ENCODE measurements at places on chromosomes 4 and X. TPM values are rescaled to one million over a fixed set of nuclear protein-coding genes. Genes with fewer than 3 reads are reported as not detected.

DNA sequence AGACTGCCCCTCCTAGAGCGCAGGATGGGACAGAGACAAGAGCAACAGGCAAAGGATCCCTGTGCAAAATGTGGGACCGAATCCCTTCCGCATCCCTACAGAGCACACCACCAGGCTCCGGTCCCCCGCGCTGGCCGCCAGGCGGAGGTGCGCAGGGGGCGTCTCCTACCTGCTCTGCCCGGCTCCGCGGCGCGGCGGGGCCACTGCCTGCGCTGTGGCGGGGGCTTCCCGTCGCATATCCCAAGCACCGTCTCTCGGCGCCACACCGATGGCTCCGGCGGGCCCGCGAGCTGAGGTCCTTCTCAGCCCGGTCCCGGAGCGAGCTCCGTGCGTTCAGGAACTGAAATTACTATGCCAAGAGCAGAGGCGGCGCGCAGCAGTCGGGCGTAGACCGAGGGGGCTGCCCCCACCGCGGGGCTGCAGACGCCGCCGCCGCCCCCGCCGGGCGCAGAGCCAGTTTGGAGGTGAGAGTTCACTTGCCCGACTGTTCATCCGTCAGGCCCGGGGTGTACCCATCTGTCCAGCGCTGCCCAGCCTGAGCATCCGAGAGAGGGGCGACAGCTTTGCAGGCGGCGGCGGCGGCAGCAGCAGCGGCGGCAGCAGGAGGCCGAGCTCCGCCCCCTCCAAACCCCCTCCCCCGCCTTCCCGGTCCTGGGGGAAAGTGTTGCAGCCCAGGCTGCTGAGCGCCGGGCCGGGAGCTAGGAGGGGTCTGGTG, at the start of gene GPRIN3:
TSS of gene GPRIN3 (minus strand) at position 355 of the 715 bp plus-strand sequence. CDS start 57,690 bp downstream, outside the sequence.
- peak; percentile 48 for DNase-seq

- DNase-seq, result peak; percentile 43
These were observed 279.8 kb upstream of the BOD1L1 start for GRCh38 chr4:13907255-13907751.

DNA sequence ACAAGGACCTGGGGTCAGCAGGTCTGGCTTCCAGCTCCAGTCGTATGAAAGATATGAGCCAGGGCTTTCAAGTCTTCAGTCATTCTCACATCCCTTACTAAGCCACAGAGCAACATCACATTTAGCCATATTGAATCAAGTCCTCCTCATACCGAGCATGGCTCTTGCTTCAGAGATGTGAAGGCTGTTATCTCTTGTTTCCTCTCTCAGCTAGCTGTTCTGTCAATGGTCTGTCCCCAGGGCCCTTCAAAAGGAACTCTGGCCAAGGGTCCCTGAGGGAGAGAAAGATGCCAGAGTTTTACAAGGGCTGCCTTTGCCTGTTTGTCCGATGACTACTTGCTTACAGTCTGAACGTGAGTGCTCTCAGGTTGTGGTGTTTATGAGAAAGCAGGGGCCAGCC, 30.5 kb downstream of the DOCK11 start:
- DNase-seq, result no peak

DNA sequence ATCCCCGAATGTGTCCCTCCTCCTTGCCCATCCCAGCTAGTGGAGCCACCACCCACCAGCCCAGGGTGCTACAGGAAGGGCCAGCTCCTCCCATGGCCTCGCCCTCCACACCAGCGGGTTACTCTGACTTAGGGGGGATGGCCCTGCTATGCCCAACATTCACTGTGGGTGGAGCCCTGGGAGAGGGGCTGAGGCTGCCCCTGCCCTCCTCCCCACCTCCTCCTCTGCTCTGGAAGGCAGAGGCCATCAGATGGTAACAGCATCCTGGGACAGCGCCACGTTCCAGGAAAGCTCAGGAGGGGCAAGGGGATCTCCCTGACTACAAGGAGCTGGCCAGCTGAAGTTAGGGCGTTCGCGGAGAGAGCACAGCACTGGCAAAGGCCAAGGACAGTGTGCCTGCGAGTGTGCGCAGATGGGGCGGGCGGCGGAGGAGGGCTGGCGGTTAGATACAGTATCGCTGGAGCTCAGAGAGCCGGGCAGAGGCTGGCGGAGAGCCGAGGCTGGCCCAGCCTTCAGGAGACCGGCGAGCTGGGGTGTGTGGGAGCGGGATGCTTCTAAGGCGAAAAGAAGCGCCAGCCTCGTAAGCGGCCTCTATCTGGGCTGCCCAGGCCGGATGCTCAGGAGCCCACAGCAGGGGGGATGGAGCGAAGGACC, 1.5 kb downstream of the JAKMIP1 start:
- DNase-seq, result no peak

GRCh38 chrX:633043-633984, 2.7 kb downstream of the SHOX start:
- DNase-seq, result no peak

- DNase-seq, result no peak
These were observed 434.8 kb upstream of the IGFBP7 start for GRCh38 chr4:57544811-57545654.

DNA sequence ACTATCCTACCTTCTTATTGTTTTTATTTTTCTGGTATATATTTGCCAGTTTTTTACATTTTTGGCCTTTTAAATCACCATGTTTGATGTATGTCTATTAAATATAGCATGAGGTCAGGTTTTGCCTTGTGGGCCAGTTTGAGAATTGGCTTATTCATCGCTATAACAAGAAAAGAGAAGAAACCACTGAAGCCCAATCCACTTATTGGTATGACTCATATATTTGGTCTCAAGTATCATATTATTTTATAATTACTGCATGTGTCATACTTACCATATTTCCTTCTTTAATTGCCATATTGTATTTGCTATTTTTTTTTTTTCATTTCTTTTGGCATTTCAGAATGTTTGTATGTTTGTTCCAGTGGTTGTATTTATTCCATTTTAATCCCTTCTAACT, 99.3 kb downstream of the IRF2 start:
- no peak for DNase-seq

DNA sequence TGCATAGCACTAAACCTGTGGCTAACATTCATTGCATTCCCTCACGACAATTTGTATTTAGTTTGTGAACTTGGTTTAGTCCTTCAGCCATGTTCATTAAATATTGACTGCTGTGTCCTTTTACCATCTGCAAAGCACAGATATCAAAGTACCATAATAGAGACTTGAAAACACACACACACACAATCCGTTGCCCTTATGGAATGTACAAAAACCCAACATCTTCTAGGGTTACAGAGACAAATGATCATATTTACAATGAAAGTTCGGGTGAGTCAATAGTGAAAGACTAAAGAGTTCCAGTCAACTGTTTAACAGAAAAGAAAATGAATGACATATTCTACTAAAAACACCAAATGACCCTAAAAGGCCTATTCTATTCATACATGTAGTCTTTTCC, 50.8 kb upstream of the TXK start:
- no peak for DNase-seq

DNA sequence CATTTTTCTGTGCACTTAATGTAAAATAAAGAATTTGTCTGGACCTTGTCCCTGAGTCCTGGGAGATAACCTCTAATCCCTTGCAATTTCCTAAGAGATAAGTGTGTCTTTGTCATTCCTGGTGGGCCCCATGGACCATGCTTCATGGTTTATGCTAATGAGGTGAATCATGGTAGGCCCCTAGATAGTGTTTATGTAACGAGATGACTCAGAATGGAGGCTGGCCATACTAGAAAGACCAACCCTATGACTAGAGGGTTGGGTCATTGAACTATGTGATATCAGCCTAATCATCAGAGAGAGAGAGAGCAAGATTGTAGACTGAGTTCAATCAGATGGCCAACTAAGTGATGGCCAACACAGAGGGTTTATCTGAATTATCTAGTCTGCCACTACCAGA, 64.2 kb upstream of the NHSL2 start:
- DNase-seq, result no peak

Gene JCHAIN
- total RNA-seq, result not detected

DNA sequence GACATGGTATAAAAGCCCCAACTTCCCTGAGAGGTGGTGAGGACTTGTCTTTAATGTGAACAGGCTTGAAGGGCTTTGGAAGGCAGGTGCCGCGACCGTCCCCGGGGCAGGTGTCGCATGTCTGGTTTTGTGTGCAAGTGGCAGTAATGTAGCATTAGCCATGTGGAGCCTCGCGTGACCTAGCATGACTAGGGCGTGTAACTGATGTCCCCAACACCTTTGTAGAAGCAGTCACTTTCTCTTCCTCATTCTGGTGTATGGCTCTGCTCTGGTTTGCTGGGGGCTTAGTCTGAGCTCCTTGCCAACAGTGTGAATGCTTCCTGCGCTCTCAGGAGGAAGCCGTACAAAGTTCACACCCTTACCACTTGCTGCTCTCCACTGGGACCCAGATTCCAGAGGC, 145.7 kb downstream of the AMMECR1 start:
- no peak for DNase-seq

GRCh38 chrX:110025395-110025794, 22.5 kb downstream of the TMEM164 start:
- no peak for DNase-seq

Gene GRIA3
- not detected for total RNA-seq

- peak; percentile 19 for DNase-seq
These were observed 128.4 kb downstream of the REELD1 start for GRCh38 chr4:146342600-146343192.

Gene MEPE
- total RNA-seq, result not detected

- DNase-seq, result no peak
These were observed 13.2 kb downstream of the CC2D2A start for GRCh38 chr4:15482842-15483241.

Gene SOX3
- not detected for total RNA-seq

GRCh38 chr4:121370729-121371325, 10.0 kb downstream of the QRFPR start:
- DNase-seq, result peak; percentile 55

Gene IL21
- total RNA-seq, result not detected

DNA sequence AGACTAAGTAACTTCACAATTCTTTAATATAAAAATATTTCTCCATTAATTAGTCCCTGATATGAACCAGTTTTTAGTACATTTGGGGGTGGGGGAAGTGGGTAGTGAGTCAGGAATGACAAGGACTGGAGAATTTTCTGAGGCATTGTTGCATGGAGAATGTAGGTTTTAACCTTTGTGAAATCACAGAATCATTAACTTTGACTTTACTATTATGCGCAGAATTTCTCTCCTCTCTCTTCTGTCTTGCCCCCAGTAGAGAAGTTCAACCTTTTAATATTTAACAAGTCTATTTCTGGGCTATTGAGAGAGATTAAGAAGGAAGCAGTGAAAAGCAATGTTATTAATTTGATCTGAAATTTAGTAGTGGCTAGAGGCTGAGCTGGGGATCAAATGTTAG, 597.0 kb downstream of the PCDH18 start:
- no peak for DNase-seq

Gene SLC7A11
- total RNA-seq, result 37.7 TPM

GRCh38 chrX:46244451-46244850, 300.8 kb downstream of the ZNF674 start:
- DNase-seq, result no peak

Gene CT83
- total RNA-seq, result 30.5 TPM

Gene POU3F4
- not detected for total RNA-seq

Gene NOA1
- total RNA-seq, result 16.4 TPM

Gene XPNPEP2
- not detected for total RNA-seq

DNA sequence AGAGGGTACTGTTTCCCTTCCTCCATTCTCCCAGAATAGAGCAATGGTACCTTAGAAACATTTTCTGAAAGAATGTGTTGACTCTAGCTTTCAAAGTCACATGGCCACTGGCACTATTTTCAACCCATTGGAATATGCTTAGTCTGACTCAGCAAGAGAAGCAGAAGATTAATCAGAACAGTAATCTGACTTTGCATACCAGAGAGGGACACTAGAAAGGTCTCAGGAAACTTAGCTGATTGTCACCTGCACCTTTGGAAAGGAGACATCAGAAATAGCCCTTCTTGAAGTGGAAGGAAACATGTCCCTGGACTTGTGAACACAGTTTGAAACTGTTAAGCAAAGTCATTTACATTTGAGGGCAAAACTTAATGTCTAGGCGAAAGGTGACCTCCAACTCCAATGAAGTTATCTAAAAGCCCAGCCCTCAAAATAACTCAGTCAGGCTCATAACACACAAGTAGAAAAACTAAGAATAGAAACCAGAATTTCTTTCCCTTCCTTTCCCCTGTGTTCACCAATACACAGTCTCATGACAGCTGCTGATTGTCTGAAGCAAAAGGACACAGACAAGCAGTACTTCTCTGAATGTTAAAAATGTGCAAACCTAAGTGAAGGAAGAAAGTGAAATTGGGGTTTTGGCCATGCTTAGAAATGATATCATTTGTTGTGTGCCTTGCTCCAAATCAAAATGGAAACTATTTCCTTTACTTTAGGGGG, 270.8 kb downstream of the GRIA3 start:
- no peak for DNase-seq

GRCh38 chrX:67289055-67289499, 254.7 kb upstream of the AR start:
- DNase-seq, result no peak

GRCh38 chrX:104013606-104014005, at the start of gene H2BW1:
Gene H2BW1 (minus strand): TSS chrX:104013708. CDS start chrX:104013576, 132 bp downstream.
- DNase-seq, result no peak

Data from Calu3 (cell line).